ENCODE measurements at places on chromosomes 2 and 18.

DNA sequence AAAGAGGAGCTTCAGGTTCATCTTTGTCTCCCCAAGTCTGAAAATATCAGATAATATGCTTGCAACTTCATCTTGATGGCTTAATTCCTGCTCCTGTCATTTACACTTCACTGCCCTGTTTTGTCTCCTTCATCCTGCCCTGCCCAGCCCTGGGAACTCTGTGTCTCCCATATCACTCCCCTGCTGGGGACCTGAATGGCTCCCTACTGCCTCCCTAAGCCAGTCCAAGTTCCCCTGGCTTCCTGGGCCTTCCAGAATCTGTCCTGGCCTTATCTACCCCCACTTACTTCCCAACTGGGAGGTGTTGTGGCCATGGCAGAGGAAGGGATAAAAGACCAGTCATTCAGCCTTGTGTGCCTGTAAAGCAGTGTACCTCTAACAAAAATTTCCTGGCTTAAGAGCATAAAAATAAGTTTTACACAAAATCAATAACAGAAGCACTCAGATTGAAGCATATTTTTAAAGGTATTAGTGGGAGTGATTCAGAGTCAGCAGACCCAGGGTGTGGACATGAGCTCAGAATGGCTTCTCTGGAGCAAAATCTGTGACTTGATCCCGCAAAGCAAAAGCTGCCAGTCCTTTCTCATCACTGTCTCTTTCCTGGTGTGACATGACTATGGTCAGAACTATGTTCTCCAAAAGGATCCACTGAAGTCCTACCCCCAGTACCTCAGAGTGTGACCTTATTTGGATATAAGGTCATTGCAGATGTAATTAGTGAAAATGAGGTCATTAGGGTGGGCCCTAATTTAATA lies 59.1 kb downstream of the INO80C start:
- no peak for DNase-seq

- DNase-seq: no peak
Observed at GRCh38 chr2:101474731-101475384, at the start of gene RFX8. TSS of gene RFX8 (minus strand) at chr2:101475112. CDS start at chr2:101466848, 8,264 bp downstream.

- DNase-seq: no peak
Observed at GRCh38 chr2:115084446-115084845, 642.0 kb downstream of the DPP10 start.

DNA sequence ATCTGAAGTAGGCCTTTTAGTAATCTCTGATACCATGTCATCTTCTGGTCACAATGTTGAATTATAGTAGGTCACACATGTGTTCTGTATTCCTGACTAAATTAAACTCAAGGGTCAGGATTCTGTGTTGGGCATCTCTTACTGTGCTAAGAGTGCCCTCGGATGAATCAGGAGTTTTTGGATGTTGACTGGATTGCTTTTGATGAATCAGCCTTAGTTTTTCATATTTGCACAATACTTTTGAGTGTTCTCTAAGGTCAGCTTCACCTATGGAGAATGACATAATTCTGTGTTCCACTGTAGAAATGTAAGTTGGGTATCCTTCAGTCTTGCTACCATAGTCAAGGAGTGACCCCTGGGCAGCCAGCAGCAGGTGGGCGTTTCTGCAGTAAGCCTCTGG lies 190.1 kb downstream of the PTPRM start:
- DNase-seq: no peak

Measured in heart left ventricle (tissue), 16 donors.